ENCODE measurements at places on chromosomes 1 and 21.

DNA sequence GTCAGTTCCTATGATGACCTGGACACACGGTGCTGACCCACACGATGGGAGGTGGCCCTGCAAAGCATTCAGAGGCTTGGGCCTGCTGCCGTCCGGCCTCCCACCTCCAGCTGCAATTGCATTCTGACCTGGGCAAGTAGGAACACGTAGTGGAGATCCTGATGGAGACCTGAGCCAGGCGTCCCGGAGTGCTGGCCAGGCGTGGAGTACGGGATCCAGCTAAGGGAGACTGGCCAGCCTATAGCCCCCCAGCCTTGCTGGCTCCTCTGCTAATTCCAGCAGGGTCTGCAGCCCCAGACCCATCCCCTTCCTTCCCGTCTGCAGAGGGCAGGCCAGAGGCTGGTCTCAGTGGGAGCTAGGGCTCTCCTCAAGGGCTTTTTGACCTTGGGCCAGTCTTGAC lies 11.2 kb downstream of the CD46 start:
- DNase-seq, result no peak

- DNase-seq, result no peak
Observed at GRCh38 chr1:233873666-233874065, 30.8 kb upstream of the SLC35F3 start.

DNA sequence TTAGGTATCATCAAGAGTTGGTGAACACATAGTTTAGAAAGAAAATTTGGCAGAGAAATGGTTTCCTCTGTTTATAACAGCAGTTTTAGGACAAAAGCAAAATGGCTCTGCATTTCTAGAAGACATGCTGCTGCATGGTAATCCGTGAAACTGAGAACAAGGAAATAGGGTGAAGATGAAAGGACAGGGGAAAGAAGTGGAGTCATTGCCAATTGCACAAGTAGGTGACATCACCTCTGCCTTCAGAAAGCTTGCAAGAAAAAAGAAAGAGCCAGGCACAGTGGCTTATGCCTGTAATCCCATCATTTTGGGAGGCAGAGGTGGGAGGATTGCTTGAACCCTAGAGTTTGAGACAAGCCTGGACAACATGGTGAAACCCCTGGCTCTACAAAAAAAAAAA lies 217.6 kb downstream of the LMX1A start:
- DNase-seq, result no peak

DNA sequence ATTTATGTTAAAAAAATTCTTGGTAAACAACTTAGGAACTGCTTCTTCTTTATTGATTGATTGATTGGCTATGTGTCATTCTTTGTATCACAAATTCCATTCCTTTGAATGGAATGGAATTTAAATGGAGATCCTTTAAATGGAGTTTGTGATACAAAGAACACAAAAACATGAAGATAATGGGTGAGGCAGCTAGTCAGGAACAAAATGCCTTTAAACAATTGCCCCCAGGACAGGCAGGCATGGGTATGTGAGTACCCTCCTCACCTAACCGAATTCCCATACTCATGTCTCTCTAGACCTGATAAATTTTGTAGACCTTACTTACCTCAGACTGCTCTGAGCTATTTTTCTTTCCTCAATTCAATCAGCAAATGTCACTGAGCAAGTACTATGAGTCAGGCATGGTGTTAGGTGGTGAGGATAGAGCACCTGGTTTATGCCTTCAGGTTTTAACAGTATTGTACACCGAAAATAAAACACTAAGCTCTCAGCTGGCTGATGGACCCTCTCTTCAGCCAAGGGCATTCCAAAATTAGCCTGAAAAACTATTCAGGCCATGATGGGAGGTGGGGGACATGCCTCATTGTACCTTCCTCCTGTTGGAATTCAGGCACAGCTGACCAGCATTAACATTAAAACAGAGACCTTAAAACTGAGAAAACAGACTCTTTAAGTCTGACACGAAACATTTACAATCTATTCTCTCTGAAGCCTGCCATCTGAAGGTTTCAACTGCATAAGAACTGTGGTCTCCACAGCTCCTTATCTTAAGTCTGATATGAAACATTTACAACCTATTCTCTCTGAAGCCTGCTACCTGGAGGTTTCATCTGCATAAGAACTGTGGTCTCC lies 58.9 kb downstream of the OLFML3 start:
- DNase-seq, result no peak

DNA sequence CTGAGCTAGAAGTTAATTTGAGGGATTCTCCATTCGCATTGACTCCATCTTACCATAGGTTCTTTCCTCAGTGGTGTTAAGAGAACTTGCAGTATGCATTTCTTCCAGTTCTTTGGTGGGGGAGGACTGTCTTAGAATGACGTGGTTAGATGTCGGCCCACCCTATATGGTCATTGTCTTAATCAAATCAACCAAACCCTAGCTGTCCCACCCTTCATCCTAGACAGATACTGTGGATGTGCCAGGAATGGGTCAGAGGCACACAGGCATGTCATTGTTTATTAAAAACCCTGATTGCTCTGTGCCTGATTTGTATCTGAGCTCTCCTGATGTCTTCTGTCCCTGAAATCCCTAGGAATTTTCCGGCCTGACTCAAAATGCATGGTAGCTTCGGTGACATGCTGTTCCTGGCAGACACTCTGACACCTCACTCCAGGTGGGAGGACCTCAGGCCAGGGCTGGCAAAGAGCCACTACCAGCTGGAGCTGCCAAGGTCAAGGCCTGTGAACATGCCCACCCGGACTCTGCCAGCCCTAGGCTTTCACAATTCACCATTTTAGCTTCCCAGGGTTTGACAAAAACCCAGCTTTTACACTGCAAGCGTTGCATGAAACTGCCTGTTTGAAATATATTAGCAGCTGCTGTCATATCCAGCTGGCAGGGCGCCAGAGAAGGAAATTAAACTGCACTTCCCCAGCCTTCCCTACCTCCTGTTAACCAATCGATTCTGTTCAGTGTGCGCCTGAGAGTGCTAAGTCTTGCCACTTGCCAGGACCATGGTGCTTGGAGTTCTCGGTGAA lies 134.0 kb downstream of the FAM78B start:
- no peak for DNase-seq

- DNase-seq, result no peak
Observed at GRCh38 chr1:24085007-24085406, 26.9 kb downstream of the MYOM3 start.

DNA sequence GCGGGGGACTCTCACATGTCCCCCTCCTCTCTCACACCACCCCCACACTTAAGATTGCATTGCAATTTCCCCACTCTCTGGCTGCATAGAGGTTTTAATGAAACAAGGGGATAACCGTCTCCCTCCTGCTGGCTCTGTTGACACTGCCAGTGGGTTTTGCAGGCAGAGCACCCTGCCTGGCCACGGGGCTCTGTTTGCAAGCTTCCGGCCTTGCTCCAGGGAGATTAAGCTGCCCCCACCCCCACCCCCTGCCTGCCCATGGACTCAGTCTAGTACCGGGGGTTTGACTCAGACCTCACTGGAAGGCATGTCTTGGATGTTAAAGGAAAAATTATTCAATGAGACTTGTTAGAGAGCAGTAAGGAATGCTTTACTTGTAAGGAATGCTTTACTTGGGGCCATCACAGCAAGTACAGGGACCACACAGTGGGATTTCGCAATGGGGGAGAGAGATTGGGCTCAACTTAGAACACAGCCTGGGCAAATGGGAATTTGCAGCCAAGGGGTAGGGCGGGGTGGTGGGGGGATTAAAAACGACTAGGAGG lies 101.0 kb downstream of the AJAP1 start:
- no peak for DNase-seq

GRCh38 chr1:230735447-230735846 lies 11.7 kb upstream of the CAPN9 start:
- DNase-seq, result no peak

- no peak for DNase-seq
Observed at GRCh38 chr21:16594191-16594590, 864.4 kb downstream of the USP25 start.

DNA sequence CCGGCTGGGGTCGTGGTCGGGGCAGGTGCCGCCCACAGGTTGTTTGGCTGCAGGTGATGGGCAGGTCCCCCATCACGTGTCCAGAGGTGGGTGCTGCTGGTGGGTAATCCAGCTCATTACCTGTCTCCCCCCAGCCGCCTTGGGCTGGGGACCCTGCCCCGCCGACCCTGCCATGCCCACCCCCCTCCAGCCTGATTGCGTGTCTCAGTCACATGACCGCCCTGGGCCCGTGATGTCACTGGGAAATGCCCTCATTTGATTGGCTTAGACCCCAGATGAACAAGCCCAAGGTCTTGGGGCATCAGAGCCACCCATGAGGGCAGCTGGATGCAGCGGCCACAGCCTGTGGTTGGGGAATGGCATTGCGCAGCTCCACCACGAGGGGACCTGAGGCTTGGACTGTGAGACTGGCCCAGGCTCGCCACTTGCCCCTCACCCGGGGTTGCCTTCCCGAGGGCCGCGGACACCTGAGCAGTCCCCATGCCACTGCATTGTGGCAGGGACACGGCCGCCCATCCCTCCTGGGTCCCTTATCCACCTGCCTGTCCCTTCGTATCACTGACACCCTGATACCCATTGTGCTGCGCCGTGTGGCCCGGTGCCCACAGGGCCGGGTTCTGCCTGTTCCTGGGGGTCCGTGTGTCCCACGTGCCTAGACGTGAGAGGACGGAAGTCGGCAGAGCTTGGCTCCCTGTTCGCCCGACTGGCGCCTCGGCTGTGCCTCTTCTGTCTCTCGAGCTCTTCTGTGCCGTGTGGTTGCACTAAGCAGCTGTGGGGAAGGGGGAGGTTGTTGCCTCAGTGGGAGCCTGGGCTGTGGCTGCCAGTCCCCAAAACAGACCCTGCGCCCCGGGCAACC lies 68.0 kb downstream of the FAAP20 start:
- no peak for DNase-seq

- no peak for DNase-seq
Observed at GRCh38 chr1:227996187-227996950, 10.4 kb upstream of the WNT3A start.

DNA sequence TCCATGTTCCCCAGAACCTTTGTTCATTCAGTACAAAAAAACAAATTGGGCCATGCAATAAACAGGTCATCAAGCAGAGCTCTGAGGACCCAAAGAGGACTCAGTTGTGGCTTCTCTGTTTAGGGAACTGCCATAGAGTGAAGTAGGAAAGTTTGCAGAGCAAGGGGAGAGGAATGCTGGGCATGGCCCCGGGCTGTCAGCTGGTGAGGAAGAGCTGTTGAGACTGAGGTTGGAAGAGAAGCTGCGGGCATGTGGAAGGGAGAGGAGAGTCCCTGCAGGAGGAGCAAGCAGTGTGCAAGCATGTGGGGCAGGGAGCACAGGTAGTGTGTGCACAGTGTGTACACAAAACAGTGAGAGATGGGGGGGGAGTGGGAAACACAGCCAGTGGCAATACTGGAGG lies 71.8 kb downstream of the NTPCR start:
- no peak for DNase-seq

GRCh38 chr1:155473151-155473821 lies 89.3 kb downstream of the ASH1L start:
- no peak for DNase-seq

DNA sequence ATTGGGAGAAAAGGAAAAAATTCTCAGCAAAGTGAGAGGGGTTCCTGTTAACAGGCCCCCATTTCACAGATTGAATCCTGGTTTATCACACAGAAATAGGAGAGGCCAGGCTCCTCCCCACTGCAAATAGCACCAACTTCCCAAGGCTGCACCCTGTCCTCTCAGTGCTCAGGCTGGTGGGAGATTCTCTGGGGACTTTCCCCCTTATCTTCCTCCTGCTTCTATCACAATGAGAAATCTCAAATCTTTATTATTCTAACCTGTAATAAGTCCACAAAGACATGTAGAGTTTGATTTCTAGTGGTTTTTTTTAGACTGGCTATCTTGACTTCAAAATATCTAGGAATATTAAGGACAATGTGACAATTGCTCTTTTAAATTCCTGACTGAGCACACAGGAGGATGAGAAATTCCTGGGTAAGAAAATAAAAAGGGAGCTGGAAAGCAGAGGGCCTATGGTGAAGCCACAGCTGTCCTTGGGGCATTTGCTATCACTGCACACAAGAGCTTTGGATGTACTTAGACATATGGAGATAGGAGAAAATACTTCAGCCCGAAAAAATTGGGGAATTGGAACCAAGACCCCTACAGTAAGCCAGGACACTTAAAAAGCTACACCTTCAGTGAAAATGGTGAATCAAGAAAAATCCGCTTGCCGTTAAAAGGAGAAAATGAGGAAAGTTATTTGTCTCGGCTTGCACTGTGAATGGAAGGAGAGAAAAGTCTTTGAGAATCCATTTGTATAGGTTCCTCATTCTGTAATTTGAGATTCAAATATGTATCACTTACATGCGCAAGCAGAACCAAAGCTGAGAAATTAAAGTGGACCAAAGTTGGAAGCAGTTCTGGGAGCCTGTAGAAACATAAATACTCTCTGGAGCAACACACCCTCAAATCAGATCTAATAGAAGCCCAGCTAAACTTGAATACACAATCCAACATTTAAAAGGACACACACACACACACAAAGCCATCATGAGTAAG lies 65.9 kb upstream of the C1orf105 start:
- no peak for DNase-seq

GRCh38 chr1:82927753-82928152 lies 1071.2 kb downstream of the TTLL7 start:
- no peak for DNase-seq

DNA sequence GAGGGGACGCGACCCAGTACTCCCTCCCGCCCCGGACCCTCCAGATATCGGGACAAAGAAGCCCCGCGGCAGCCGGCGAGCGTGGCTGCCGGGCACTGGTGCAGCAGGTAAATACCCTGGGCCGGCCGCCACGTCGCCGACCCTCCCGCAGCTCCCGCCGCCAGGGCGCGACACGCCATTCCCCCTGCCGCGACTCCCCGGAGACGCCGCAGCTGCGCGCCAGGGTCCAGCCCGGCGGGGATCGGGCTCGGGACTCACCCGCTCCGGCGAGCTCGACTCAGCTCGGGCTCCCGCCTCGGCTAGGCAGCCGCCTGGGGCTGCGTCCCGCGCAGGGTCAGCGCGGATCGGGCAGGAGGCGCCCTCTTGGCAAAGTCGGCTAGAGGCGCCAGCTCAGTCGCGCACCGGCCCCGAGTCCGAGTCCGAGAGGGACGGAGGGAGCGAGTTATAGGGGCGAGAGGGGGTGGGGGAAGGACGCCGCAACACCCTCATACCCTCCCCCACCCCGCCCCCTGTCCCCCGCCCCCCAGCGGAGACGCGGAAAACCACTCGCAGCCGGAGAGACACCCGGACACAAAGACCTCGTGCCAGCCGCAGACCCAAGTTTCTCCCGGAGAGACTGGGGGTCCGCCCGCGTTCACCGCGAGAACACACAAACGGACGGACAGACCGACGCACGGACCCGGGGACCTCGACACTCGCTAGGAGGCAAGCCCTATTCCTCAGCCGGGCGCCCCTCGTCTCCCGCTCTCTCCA lies 985 bp downstream of the SYT6 start:
- no peak for DNase-seq

GRCh38 chr1:11730429-11730891 lies 5.5 kb upstream of the AGTRAP start:
- no peak for DNase-seq

GRCh38 chr1:62281922-62282555 lies 37.2 kb downstream of the KANK4 start:
- DNase-seq, result no peak

GRCh38 chr1:60888126-60888525 lies 194.2 kb upstream of the NFIA start:
- DNase-seq, result no peak

GRCh38 chr1:2983706-2984398 lies 37.4 kb upstream of the ACTRT2 start:
- DNase-seq, result no peak

- DNase-seq, result no peak
Observed at GRCh38 chr21:35077975-35078374, 28.9 kb upstream of the RUNX1 start.

GRCh38 chr1:201062511-201063091 lies 39.1 kb upstream of the KIF21B start:
- DNase-seq, result no peak

GRCh38 chr1:66367369-66367768 lies 166.6 kb upstream of the SGIP1 start:
- DNase-seq, result no peak

Data from ascending aorta (tissue), 2 donors.